Stimulated activated CD4-positive, alpha-beta T cell treated with anti-CD3 and anti-CD28 coated beads, TNF-alpha, amount 100 ng/mL, for 48 hours (primary cell): ENCODE measurements at places on chromosomes 1 and 21.

- DNase-seq = no peak
Measured at GRCh38 chr1:94063379-94063778, 57.6 kb downstream of the ABCA4 start.

- DNase-seq = no peak
Measured at GRCh38 chr21:17468698-17469097, 44.1 kb upstream of the CXADR start.

GRCh38 chr1:87888446-87888845 is 559.8 kb downstream of the LMO4 start:
- DNase-seq = no peak

GRCh38 chr1:110135666-110136065 is 14.6 kb upstream of the SLC6A17 start:
- DNase-seq = no peak

GRCh38 chr21:29812947-29813346 is 126.8 kb downstream of the GRIK1 start:
- DNase-seq = no peak

DNA sequence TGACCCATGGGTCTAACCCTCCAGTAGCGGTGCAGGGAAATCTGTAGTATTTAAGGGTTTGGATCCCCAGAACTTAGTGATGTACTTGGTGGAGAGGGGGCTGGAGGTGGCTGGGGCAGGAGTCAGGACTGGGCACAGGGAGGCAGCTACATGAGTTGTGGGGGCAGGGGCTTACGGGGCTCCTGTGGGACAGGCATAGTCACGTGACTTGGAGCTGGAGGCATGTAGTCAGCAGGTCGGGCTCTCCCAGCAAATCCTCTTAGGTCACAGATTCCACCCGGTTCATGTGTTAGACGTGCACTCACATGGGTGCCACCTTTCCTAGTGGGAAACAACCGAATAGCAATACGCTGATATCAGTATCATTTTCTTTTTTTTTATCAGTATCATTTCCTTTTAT is 112.1 kb downstream of the PCP4 start:
- DNase-seq = no peak

DNA sequence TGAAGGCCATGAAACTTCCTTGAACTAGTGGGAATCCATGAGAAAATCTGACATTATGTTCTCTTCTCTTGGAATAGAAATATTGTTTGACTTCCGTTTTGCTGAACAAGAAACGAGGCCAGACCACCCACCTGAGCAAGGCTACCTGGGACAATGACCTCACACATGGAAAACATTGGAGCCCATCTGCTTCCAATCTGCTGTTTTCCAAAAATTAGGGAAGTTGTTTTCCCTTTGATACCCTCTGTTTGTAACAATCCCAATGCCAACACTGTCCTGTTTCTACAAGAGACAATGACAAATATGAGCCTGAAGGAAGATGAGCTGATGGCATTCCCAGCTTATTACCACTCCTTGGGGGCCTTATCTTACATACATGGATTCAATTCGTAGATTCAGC is 29.4 kb downstream of the OR2C3 start:
- no peak for DNase-seq

DNA sequence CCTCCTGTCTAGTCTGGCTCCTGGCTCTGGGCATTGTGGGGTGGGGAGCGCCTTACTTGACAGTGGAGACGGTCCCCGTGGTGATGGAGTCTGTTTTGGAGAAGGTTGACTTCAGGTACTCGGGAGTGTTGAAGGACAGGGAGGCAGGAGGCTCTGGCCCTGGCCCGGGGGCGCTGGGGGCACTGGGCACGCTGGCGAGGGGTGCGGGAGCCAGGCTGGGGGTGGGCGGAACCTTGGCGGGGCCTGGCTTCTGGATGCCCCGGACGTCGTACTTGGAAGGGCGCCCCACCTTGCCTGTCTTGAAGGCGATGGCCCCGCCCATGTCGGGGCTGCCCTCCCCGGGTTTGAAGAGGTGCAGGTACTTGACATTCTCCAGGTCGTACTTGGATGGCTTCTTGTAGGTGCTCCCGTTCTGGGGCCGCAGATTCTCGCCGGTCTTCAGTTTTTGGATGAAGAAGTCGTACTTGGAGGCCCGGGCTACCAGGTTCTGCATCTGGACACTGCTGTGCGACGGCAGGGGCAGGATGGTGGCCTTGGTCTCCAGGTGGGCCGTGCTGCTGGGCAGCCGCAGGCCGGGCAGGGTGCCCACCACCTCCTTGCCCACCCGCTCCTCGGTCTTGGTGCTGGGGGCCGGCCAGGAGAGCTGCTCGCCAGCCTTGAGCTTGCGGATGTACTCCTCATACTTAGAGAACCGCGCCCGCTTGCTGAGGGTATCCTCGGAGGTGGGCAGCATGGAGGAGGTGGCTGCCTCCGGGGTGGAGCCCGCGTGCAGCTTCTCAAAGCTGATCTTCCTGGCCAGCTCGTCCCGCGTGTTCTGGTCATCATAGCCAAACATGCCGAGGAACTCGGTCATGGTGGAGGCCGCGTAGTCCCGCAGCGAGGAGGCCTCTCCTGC is 136.6 kb downstream of the CASZ1 start:
- DNase-seq = no peak

DNA sequence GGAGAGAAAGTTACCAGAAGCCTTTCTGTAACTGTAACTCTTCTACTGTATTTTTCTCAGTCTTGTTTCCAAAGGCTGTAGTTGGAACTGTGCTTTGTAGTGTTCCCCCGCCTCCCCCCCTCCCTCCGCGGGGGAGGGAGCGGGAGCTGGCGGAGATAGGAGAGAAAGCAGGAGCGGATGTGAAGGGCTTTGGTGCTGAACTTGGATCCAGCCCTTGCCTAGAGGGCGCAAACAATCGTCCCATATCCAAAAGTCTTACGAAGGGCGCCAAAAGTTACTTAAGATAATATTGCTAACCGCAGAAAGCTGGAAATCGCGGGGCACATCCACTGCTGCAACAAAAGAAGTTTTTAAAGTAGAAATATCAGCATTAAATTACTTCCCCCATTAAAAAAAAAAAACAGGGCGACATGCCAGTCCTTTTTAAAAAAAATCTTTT is 2.4 kb upstream of the NFIA start:
- no peak for DNase-seq

GRCh38 chr1:75727571-75727970 is 3.1 kb downstream of the ACADM start:
- no peak for DNase-seq

DNA sequence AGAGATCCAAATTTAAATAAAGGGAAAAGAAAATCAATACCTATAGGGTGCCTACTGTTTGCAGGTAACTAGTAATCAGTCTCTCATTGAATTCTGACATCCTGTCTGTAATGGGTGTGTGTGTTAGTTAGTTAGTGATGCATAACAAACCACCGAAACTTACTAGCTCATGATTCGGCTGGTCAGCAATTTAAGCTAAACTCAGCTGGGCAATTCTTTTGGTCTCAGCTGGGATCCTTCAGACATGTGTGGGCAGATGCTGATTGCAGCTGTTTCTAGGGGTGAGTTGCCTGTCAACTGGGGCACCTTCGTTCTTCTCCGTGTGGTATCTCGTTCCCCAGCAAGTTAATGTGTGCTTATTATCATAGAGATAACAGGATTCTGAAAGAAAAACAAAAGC is 40.2 kb upstream of the ZNF124 start:
- no peak for DNase-seq

- DNase-seq = no peak
Measured at GRCh38 chr1:29623501-29623900, 387.2 kb downstream of the PTPRU start.

DNA sequence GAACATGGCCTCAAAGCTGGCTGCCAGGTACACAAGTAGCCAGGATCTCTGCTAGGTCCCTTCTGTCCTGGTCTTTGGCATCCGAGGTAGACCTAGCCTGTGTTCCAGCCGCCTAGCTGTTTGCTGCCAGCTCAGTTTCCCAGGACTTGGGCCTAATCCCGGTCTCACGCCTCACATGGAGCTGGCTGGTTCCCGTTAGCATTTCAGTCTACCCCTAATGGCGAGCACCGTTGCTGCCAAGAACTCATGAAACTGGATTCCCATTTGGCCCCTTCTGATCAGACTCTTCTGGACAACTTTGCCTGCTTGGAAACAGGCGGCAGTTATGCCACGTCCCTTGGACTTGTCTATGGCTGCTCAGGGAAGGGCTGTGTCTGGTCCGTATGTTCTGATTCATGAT is 26.2 kb upstream of the HHAT start:
- no peak for DNase-seq

DNA sequence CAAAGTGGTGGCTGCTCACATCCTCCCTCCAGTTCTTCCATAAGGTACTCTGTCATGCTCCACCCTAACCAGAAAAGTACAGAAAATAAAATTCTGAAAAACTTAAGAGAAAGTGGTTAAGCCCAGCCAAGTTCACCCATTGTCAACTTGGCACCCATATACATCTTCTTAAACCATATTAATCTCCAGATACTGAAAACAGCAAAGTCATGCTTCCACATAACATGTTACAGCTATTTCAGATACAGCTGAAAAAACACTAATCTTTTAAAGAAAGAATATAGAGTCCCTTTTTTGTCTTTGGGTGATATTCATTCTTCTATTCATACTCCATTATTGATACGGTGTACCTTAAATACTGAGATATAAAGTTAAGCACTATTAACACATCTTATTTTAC is 577.8 kb downstream of the KCNT2 start:
- no peak for DNase-seq

DNA sequence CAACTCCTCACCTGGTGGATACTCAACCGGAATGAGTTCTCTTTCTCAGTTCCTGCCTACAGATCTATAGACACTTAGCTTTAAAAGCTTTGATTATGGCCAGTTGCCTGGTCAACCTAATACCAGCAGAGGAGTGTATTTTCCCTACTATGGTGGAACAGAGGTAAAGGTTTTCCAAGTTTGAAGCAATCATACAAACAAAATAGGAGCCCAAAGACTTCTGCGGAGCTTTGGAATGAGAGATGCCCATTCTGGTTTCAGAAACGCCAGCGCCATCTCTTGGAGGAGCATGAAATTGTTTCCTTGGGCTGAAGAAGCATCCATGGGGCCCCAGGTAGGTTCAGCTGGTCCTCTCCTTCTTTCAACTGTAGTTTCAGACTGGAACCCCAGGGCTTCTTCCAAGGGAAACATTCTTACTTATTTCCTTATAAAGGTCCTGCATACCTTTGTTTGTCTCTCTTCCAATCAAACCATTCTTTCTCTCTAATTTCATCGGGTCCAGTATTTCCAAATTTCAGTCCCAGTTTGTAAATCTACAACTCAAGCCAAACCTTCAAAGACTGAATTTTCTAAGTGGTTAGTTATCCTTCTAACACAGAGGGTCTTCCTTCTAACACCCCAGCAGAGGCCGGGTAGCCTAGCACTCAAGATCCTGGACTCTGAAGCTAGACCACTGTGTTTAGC is 95.9 kb downstream of the KCNJ15 start:
- DNase-seq = peak; percentile 38

- no peak for DNase-seq
Measured at GRCh38 chr21:46028573-46029091, 47.1 kb downstream of the COL6A1 start.

DNA sequence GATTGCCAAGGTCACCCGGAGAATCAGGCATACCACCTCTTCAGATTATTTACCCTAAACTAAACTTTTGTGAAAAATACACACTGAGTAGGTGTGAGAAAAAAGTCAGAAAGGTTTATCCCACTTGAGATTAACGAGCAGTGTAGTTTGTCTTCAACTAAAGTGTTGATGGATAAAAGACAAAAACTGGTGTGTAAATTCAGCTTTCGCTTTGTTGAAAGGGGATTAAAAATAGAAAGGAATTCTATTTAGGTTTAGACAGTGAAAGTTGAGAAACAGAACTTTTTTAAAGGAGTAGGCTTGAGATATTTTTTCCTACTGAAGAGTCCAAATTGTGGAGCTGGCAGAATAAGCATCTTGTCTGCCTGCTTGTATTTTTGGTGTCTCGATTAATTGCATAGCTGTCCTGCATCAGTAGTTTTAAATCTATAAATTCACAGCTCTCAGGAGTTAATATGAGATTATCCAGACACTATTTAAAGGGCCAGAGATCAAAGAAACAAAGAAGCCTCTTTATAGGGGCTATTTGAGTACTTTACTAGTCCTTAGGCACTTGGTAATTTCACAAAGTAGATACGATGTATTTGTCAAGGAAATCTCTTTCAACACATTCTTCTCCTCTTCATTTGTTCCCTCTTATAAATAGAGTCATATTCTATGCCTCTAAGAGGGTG is 46.7 kb upstream of the RABGAP1L start:
- no peak for DNase-seq

- no peak for DNase-seq
Measured at GRCh38 chr1:82091729-82092128, 291.0 kb downstream of the ADGRL2 start.

DNA sequence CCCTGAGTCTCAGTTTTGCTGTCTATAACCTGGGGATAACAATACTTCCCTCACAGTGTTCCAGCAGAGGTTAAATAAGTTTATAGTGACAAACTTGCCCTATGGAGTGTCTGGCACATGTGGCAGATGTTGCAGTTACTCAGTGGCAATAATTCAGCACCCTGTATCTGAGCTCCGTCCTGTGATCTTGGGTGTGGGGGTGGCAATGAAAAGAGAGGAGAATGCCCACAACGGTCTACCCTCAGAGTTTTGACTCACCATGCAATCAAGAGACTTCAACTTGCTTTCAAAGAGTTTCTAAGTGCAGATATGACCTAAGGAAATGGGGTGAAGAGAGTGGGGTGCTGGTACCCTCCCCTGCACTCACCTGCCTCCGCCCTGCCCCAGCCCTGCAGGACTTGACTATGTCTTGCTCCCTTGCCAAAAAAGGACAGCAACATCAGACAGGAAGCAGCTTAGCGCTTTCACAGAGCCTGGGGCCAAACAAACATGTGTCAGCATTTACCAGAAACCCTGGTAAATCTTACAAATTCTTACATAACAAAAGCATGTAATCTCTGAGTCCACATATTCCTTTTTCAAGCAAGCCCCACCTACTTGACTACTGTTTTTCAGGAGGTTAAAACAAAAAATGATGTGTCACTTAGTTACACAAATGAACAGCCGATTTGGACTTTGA is 185.1 kb upstream of the CAMK1G start:
- DNase-seq = no peak

DNA sequence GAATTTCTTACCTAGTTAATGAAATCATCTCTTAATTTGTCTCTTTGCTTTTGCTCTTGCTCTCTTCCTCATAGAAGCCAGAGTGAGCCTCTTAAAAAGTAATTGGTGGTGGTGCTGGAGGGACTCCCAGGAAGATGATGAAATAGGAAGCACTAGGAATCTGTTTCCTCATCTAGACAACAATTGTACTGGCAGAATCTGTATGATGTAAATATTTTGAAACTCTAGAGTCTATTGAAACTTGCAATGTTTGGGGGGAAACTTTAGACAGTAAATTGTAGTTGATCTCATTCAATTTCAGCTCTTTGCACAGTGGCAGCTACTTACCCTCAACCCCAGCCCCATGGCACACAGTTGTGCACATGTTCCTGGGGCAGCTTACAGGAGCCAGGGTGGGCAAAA is 10.6 kb downstream of the RGSL1 start:
- no peak for DNase-seq

DNA sequence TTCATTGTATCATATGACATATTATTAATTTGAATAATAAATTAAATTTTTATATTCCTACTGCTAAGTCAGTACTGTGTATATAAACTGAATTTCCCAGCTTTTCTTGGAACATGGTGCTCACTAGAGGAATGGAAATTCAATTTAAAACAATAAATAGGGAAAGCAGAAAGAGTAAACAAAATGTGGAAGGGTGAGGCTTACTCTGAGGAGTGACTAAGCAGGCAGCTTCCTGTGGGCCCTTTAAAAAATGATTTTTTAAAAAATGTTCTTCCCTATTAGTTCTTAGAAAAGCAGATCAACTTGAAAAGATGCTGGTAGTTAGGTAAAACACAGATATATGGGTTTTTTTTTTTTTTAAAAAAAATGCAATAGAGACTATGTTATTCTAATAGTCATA is 49.5 kb upstream of the S1PR1 start:
- DNase-seq = no peak
